ENCODE measurements at places on chromosomes 3 and 15. TPM values are rescaled to one million over a fixed set of nuclear protein-coding genes. Genes with fewer than 3 reads are reported as not detected.
A peak's percentile ranks its signal among the peaks of the same experiment; 100 is the strongest.

GRCh38 chr3:17733215-17733614 lies 9.2 kb downstream of the TBC1D5 start:
- no peaks in the 10 kb centered on the region for H3K27me3 ChIP-seq
- no peak overlapping the region for H3K27ac ChIP-seq
- H3K4me3 ChIP-seq: no peak overlapping the region

DNA sequence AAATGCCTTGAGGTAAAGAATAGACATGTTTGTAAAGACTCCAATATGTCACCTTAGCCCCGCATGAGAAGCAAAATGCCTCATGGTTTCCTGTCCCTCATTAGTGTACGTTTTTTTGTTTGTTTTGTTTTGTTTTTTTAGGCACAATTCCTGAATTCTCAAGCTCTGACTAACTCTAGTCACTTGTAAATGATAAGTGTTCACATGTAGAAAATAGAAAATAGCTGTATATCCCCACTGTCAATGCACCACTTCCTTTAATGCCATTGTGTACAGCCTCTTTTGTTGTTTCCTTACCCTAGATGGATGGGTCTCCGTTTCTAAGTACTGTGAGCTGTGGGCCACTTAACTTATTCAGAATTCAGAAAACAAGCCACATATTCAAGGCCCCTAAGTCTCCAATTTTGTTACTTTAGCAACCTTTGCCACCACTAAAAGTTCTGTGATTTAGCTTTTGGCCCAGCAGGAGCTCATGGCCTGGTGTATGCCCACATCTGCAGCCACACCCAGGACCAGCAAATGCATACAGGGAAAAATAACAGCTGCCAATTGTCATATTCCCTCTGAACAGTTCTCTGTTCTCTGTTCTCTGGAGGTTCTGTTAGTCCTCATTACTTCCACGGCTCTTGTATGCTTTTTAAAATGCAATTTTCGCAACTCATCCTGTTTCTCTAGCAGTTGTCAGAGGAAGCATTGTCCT lies 655.5 kb downstream of the GBE1 start:
- H3K4me3 ChIP-seq: no peak overlapping the region
- DNase-seq: no peak
- no peaks in the 10 kb centered on the region for H3K27me3 ChIP-seq
- H3K36me3 ChIP-seq: no peaks in the 10 kb centered on the region

Gene GOLGA8O
- not detected for total RNA-seq

GRCh38 chr15:48890375-48890972 lies 12.5 kb downstream of the EID1 start:
- DNase-seq: no peak
- H3K4me1 ChIP-seq: no peaks in the 10 kb centered on the region
- no peak overlapping the region for H3K4me3 ChIP-seq
- no peak overlapping the region for H3K27ac ChIP-seq
- H3K27me3 ChIP-seq: no peaks in the 10 kb centered on the region

DNA sequence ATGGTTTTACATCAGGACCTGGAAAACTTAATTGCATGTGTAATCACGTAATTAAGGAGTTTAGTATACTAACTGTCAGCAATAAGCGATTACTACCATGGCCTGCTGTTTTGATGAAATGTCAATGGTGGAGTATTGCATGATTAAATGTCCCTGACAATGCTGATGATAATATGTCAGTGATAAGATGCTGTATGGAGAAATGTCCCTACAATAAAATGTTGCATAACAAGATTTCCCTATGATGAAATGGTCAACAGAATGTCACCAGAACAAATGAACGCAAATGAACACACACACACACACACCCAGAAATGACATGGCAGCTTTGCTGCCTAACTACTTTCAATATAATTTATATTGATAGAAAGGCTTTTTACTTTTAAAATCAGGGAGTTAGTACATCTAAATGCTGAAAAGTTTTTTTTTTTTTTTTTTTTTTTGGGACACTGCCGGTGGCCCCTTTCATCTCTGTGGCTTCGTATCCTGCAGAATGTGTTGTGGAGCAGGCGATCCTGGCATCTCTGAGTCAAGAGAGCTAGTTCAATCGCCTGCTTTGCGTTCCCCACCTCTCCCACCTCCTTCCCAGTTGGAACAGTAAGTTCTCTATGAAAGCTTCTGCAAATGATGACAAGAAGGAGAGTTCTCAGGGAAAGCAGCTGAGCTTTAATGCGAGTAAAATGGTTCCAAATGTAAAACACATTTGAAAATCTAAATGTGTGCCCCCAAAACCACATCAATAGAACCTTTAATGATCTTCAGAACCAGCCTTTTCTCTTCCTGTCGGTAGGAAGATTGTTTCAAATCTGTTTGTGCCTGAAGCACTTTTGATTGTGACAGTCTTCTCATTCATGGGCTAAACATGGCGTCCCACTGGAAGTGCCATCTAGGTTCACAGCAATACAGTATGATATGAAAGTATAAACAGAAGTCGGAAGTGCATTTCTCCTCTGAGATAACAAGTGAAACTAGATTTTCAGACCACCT lies 170.1 kb upstream of the GBE1 start:
- H3K27ac ChIP-seq: no peak overlapping the region
- H3K4me1 ChIP-seq: no peaks in the 10 kb centered on the region
- DNase-seq: no peak
- no peaks in the 10 kb centered on the region for H3K27me3 ChIP-seq

- H3K27me3 ChIP-seq: no peaks in the 10 kb centered on the region
- H3K36me3 ChIP-seq: peaks cover 92% of the 10 kb centered on the region
- no peak overlapping the region for H3K4me3 ChIP-seq
- H3K4me1 ChIP-seq: no peaks in the 10 kb centered on the region
These were observed 54.7 kb downstream of the FAM98B start for GRCh38 chr15:38508647-38509046.

Gene SPRED1
- total RNA-seq: 1.2 TPM

DNA sequence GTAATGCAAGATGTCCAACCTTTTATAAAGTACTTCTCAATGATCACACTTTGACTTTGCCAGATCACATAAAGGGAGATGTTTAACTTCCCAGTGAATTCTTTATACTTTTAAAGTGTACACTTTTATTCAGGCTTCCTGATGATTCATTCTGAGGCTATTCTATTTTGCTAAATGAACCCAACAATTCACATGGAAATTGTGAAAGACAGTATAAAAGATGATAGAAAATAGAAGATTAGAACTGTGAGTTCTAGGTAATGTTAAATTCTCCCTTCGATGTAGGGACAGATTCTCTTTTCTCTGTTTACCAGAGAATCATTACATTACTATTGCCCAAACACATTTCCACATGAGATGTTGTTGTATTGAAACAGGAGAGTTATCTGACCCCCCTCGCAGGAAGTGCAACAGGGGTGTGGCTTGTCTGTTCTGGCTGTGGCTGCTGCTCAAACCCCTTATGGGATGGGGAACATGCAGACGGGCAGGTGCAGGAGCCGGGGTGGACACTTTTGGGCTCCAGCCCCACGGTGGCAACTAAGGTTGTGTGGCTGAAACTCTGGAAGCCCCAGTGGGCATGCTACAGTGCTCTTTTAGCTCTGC lies 131.3 kb upstream of the LRTM1 start:
- no peaks in the 10 kb centered on the region for H3K36me3 ChIP-seq
- no peak overlapping the region for H3K4me3 ChIP-seq
- H3K27ac ChIP-seq: no peak overlapping the region
- H3K27me3 ChIP-seq: no peaks in the 10 kb centered on the region
- DNase-seq: no peak

- H3K4me1 ChIP-seq: no peaks in the 10 kb centered on the region
- no peaks in the 10 kb centered on the region for H3K36me3 ChIP-seq
- no peaks in the 10 kb centered on the region for H3K27me3 ChIP-seq
These were observed 67.8 kb upstream of the NPHP3 start for GRCh38 chr3:132789959-132790358.

DNA sequence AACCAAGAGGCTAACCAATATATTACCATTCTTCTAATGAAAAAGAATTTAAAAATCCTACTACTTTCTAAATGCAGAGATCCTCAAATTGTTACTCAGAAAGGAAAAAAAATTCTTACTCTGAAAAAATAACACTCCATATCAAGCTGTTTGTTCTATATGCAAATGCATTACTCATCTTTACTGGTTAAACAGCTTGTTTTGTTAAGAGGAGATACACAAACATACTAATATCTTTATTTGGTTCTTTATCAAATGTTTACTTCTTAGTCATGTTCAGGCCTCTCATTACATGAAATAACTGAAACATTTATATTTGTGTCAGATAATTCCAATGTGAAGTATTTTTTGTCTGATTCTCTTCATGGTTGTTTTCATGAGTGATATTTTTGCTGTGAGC lies 146.8 kb downstream of the PCCB start:
- H3K27me3 ChIP-seq: no peaks in the 10 kb centered on the region
- H3K27ac ChIP-seq: no peak overlapping the region
- H3K4me1 ChIP-seq: no peaks in the 10 kb centered on the region

DNA sequence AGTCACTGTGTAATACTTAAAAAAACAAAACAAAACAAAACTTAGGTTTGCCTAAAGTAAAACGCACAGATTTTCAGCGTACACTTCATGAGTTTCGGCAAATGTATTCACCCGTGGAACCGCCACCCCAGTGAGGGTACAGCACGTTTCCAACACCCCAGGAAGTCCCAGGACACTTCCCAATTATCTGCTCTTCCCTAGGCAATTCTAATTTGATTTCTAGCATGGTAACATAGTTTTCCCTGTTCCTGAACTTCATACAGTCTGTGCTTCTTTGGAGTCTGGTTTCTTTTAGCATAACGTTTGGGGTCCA lies 497 bp upstream of the CLASP2 start:
- peaks cover 24% of the 10 kb centered on the region for H3K4me1 ChIP-seq
- peak overlapping the region; percentile 91 for H3K27ac ChIP-seq
- DNase-seq: no peak
- H3K36me3 ChIP-seq: no peaks in the 10 kb centered on the region
- H3K4me3 ChIP-seq: peak overlapping the region; percentile 72

DNA sequence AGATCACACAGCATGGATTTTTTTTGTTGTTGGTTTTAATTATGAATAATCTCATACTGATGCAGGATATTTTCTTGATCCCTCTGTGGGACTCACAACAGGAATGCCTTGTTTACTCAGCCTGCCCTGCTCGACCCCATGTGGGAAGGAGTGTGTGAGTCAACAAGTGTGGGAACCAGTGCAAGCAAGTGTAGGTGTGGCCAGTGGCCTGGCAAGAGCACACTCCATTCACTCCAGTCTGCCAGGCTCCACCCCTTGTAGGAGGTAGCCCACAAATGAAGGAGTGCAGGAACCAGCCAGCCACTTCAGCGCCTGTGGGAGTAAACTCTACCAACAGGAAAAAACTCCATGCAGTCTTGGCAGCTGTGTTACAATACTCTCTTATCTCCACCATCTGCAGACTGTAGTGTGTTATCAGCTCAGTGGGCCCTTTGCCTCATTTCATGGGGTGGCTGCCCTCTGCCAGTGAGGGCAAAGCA lies 393.6 kb downstream of the OTOL1 start:
- no peak overlapping the region for H3K4me3 ChIP-seq
- no peaks in the 10 kb centered on the region for H3K4me1 ChIP-seq
- no peaks in the 10 kb centered on the region for H3K27me3 ChIP-seq
- no peaks in the 10 kb centered on the region for H3K36me3 ChIP-seq

DNA sequence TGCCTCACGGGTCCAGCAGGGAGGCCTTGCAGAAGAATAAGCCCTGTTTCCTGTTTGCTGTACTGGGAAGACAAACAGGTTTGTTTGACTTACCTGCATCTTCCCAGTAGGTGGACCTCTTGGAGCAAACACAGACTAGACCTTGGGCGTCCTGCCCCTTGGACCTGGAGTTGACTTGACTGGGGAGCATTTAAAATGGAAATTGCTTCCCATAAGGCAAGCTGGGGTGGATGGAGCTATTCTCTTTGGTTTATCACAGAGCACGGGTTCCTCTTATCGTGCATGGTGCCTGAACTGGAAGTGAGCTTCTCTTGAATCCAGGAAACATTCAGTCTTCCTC lies 151.4 kb downstream of the RPLP1 start:
- no peaks in the 10 kb centered on the region for H3K36me3 ChIP-seq
- H3K27ac ChIP-seq: no peak overlapping the region
- no peaks in the 10 kb centered on the region for H3K27me3 ChIP-seq
- no peak overlapping the region for H3K4me3 ChIP-seq

- no peaks in the 10 kb centered on the region for H3K4me1 ChIP-seq
- H3K27me3 ChIP-seq: no peaks in the 10 kb centered on the region
- peaks cover 4% of the 10 kb centered on the region for H3K36me3 ChIP-seq
- no peak for DNase-seq
- no peak overlapping the region for H3K27ac ChIP-seq
These were observed 27.0 kb upstream of the CAPN3 start for GRCh38 chr15:42332331-42332730.

Gene PLSCR5
- not detected for total RNA-seq

DNA sequence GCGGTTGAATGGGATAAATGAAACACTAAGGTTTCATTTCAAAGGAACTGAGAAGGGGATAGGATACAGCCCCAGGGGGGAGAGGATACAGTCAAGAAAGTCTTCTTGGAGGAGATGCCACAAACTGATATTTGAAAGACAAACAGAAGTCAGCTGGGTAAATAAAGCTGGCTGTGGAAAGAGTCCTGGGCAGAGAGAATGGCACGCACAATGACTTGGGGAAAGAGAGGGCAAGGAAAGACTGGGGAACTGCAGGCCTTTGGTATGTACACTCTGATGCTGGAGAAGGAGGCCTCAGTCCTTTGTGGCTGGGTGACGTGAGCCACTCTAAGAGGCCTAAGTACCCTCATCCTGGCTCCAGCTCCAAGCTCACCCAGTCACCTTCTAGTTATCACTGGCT lies 45.2 kb upstream of the LMCD1 start:
- H3K4me3 ChIP-seq: no peak overlapping the region
- H3K27ac ChIP-seq: no peak overlapping the region
- H3K4me1 ChIP-seq: no peaks in the 10 kb centered on the region
- no peaks in the 10 kb centered on the region for H3K36me3 ChIP-seq
- no peaks in the 10 kb centered on the region for H3K27me3 ChIP-seq

Gene OXSM
- total RNA-seq: 12.1 TPM

Gene RTP4
- total RNA-seq: 2.4 TPM

DNA sequence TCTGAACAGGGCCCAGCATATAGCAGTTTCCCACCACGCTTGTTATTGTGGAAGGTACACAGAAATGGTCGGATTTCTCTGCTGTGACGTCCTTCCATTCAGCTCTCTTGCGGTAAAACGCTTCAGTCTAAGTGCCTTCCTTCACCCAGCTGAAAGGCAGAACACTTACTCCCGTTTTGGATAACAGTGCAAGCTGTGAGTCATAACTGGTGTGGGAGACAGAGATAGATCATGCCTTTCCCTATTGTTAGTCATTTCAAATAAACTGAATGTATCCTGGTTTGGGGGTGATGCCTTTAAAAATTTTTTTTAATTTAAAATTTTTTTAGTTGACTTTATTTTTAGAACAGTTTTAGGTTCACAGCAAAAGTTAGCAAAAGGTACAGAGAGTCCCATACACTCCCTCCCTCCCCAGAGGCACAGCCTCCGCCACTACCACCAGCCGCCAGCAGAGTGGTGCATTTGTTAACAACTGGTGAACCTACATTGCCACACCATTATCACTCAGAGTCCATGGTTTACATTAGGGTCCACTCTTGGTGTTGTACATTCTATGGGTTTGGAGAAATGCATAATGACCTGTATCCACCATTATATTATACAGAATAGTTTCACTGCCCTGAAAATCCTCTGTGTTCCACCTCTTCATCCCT lies 94.9 kb upstream of the NSMCE3 start:
- no peak overlapping the region for H3K27ac ChIP-seq
- no peaks in the 10 kb centered on the region for H3K4me1 ChIP-seq
- H3K27me3 ChIP-seq: no peaks in the 10 kb centered on the region
- H3K36me3 ChIP-seq: no peaks in the 10 kb centered on the region
- no peak for DNase-seq

- H3K4me1 ChIP-seq: no peaks in the 10 kb centered on the region
- DNase-seq: no peak
- H3K4me3 ChIP-seq: no peak overlapping the region
- H3K27me3 ChIP-seq: no peaks in the 10 kb centered on the region
- H3K36me3 ChIP-seq: no peaks in the 10 kb centered on the region
These were observed 493.9 kb upstream of the KCNMB2 start for GRCh38 chr3:178042376-178042775.
